ENCODE measurements at places on chromosomes 1 and 21.

- no peak for DNase-seq
Observed at GRCh38 chr1:83130886-83131691, 867.8 kb downstream of the TTLL7 start.

DNA sequence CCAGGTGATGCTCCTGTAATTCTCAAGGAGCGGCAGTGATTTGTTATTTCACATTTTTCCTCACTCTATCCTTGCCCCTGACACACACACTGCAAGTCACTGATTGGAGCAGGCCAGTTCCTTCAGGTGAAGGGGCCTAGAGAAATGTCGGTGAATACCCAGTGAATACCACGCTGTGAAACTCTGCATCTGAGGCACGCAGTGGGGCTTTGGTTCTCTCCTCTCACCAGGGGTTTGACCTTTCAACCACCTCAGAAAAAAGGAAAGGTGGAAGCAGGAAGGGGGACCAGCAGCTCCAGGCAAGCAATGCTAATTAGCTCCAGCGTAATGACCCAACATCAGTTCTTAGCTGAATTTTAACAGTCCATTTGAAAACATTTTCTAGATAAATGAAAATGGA lies 532 bp upstream of the FAM177B start:
- no peak for DNase-seq

GRCh38 chr1:218164111-218164929 lies 120.8 kb upstream of the RRP15 start:
- no peak for DNase-seq

- DNase-seq = no peak
Observed at GRCh38 chr1:226625326-226625725, 76.8 kb downstream of the STUM start.

DNA sequence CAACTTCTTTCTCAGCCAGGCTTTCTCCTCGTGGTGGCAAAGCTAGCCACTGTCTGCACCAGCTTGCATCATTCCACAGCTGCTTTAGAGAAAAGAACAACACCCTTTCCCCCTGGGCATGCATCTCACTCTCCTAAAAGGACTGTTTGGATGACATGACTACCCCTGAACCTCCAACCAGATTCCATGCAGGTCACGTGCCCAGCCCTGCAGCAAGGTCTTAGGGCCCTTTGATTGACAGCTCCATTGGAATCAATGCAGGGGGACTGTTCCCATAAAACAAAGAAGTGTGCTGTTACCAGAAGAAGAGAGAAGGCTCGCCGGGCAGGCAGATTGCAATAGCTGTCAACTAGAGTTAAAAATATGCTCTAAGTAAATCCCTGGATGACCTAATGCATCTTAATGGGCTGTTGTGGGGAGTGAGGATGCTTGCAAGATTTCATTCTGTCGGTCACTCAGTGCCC lies 24.4 kb downstream of the KCNA2 start:
- no peak for DNase-seq

- DNase-seq = no peak
Observed at GRCh38 chr1:6093611-6094010, 47.9 kb downstream of the KCNAB2 start.

- DNase-seq = no peak
Observed at GRCh38 chr21:43187715-43188114, 18.9 kb downstream of the CRYAA start.

GRCh38 chr1:101174722-101175121 lies 62.1 kb upstream of the S1PR1 start:
- DNase-seq = no peak

DNA sequence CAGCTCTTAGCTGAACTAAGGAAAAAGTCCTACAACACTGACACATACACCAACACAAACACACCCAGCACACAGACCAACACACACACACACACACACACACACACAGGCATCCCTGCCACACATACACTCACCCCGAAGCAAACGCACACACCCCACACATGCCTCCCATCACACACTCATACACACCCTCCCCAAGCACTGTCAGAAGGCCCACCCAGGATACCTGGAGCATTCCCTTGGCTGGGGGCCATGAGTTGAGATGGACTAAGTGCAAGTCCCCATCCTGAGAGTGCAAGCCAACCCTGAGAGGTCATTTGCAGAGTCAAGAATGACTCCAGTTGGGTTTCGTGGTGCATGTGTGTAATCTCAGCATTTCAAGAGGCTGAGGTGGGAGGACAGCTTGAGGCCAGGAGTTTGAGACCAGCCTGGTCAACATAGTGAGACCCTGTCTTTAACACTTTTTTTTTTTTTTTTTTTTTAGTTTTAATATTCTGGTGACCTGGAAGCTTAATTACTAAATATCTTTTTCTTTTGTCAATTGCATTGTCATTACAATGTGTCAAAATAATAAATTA lies 117.3 kb downstream of the RHOU start:
- no peak for DNase-seq

DNA sequence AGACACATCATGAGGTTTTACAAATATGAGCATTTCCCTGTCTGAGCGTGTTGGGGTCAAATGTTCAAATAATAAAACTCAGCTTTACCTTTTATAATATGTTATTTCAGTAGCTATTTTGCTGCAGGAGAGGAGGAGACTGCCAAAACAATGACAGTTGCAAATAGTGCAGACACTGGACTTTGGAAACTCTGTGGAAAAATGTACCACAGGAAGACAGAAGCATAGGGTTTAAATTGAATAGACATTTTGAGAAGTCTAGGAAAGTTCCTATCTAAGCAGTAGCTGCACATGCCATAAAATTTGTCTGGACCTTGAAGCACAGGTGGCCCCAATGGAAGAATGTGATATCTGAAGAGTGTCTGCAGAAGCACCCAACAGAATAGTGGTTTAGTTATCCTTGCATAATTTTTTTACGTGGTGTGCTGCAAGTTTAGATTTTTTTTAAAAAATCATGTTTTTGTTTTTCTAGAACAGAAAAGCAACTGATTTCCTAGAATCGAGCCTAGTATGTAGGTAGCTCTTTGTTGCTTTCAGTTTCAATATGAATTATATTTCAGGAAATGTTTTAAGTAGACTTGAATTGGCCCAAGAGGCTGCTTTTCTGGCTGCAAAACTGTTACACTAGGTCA lies 14.0 kb upstream of the GBP5 start:
- DNase-seq = no peak

DNA sequence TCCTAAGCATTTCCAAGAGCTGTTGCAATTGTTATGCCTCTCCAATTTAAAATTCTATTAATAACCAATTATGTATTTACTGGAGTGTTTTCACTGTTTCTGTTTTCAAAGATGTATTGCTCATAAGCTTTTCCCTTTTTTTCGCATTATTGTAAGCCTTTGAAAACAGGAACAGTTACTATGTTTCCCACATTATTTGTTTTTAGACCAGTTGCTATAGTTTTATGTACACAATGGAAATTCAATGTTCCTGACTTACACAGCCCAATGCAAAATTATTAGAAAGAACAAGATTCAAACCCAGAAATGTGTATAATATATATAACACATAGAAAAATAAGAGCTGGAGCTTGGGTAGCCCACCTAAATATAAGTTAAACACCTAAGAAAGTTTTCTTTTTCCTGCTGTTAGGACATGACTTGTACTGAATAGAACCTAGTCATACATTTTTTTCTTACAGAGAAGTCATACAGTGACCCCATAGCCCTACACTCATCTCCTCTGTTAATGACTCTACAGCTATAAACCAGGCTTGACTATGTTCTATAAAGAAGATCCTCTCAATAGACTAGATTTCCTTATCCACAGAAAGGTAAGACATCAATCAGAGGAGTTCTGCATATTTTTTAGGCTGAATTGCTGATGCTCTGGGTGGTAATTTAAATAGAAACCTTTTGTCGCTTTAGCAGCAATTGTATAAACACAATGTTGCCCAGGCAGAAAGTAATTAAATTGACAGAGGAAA lies 299.6 kb downstream of the USH2A start:
- DNase-seq = no peak

DNA sequence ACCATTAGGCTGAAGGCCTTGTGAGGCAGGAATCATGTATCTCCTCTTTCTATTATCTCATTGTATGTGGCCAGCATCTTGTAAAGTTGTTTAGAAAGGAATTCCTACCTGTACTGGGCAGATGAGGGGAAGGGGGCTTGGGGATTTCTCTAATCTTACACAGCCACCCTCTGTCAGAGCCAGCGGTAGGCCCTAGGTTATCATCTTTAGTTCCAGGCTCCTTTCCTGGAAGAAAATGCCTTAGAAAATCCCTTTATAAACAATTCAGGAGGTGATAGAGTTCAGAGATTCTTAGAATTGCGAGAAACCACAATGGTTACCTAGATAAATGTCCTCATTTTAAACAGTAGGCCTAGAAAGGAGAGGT lies 35.2 kb downstream of the DPT start:
- no peak for DNase-seq

GRCh38 chr1:116409751-116410191 lies 36.7 kb downstream of the ATP1A1 start:
- no peak for DNase-seq

DNA sequence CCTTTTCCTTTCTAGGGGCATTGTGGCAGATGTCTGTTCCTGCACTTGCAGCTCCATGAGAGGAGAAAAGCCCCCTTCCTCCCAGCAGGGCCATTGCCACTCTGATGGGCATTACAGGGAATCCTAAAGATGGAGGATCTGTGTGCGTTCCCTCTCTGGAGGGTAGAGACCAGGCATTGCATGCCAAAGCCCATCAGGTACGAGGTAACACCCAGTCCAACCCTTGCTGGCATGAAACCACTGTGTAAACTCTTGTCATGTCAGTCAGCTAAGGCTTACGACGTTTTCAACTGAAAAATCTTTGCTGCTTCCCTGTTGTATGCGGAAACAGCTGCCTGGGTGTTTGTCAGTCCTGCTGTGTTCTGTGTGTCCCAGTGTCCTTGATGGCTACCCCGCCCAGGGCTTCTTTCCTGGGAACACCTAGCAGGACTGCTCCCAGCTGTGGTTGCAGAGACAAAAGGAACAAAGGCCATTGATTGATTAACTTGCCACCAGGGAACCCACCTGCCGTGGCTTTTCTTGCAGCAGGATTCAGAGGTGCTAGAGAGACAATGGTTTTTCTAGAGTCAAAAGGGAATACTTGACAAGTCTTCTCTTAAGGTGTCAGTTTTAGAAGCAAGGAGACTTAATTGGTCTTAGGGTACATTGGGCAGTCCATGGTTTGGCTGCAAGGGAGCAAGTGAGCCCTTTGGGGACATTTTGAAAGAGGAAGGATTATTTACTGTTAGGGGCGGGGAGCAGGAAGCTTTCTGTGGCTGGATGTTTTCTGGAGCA lies 24.6 kb downstream of the B3GALT5 start:
- no peak for DNase-seq

DNA sequence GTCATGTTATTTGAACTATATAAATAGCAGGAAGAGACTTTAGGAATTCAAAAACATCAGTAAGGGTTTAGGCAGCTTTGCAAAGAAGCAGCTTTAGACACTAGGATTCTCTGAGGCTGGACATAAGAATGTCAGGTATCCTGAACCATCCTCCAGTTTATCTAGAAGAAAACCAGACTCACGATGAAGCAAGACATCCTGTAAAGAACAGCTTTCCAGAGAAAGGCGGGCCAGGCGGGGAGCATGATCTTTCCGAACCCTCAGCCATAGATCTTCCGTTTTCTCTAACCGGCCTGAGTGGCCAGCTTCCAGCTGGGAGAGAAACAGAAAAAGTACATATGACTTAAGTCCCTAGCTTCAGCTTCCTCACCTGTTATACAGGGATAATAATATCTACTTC lies 39.3 kb upstream of the RBBP5 start:
- DNase-seq = no peak

DNA sequence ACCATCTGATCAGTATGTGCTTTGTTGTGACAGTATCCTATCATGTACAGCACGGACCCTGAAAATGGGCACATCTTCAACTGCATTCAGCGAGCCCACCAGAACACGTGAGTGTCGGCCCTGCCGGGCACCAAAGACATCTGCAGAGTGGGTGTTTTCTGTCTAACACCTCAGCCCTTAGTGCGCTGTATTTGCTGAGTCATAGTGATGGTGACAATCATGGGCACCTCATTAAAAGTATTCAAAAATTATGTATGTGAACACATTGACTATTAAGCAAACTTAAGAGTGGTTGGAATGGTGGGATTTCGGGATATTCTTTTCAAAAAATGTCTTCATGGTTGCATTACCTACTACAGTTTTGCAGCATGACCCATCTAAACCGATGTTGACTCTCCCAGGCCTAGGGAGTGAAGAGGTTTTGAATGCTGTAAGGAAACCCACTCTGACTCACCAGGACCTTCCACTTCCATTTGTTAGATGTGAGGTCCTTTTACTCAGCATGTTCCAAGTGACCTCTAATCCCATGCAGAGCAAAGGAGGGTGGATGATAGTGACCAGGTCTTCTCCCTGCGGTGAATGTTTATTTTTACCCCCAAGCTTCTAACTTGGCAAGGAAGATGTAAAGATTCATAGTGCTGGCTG lies 20.1 kb downstream of the MGST3 start:
- DNase-seq = no peak

- DNase-seq = no peak
Observed at GRCh38 chr1:202101184-202101583, 21.5 kb upstream of the GPR37L1 start.

GRCh38 chr1:48073798-48074530 lies 76.8 kb upstream of the TRABD2B start:
- no peak for DNase-seq

- no peak for DNase-seq
Observed at GRCh38 chr1:234827181-234827580, 217.2 kb upstream of the IRF2BP2 start.

- DNase-seq = no peak
Observed at GRCh38 chr1:232579958-232580941, 49.7 kb downstream of the SIPA1L2 start.

- DNase-seq = no peak
Observed at GRCh38 chr1:67850151-67850551, 16.9 kb upstream of the GNG12 start.

GRCh38 chr21:45875881-45876280 lies 105.7 kb upstream of the COL6A1 start:
- DNase-seq = no peak

- no peak for DNase-seq
Observed at GRCh38 chr1:184563308-184563707, 176.5 kb downstream of the C1orf21 start.

DNA sequence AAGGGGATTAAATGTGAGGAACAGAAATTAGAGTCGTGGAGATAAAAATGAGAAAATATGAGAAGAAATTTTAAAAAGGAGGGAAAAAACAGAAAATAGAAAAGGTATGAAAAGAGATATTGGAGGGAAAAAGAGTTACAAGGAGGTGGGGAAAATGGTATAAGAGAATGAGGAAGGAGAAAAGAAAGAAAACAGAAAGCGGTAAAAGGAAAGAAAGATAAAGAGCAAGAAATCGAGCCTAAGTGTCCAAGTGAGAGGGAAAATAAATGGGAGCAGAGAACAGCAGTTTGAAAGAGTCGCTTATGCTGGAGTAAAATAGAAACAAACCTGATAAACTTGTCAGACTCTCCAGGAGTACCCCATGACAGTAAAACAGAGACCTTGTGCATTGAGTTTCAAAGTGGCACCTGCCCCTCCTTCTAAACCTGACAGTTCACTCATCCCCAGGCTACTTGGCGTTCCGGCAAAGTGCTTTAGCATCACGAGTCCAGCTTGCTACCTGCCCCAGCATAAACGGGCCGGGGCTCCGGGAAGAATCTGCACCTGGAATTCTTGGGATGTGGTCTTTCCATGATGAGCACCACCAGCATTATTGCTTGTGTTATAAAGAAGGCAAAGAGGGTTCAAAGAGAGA lies 585 bp downstream of the NEGR1 start:
- DNase-seq = no peak

Measured in effector CD4-positive, alpha-beta T cell (primary cell).